ENCODE measurements at places on chromosomes 3 and 15. TPM values are rescaled to one million over a fixed set of nuclear protein-coding genes. Genes with fewer than 3 reads are reported as not detected.
A peak's percentile ranks its signal among the peaks of the same experiment; 100 is the strongest.

GRCh38 chr3:54891540-54891897, 36.3 kb downstream of the LRTM1 start:
- DNase-seq: peak; percentile 93

- DNase-seq: no peak
Observed at GRCh38 chr3:173065543-173065981, 75.5 kb downstream of the SPATA16 start.

GRCh38 chr3:7188551-7188950, 327.6 kb downstream of the GRM7 start:
- no peak for DNase-seq

DNA sequence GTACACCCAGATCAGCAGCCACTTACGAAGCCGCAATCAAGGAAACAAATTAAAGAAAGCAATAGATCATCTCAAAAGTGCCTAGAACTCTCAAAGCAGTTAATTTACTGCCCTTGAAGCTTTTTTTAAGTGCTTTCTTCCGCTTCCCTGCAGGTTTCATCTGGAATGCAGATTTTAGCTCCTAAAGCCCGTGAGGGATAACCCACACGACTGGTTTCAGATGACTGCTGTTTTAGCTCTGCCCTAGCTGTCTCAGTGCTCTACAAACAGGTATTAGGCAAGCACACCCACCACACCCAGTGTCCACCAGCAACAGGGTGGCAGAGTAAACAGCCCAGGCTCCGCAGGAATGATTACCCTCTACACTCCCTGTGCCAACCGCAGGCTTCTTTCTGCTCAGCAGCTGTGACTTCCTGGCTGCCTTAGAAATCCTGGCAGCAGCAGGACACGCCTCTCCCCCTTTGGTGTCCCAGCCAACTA, 126.0 kb downstream of the FMN1 start:
- peak; percentile 52 for DNase-seq

FILIP1L gene
- 40.1 TPM for total RNA-seq

GOLGA8S gene
- 0.10 TPM for total RNA-seq
